ENCODE measurements at places on chromosomes 11 and 22.

- DNase-seq: no peak
These were observed 44.9 kb upstream of the DRD2 start for GRCh38 chr11:113519989-113520613.

GRCh38 chr11:121550247-121551030, 97.7 kb upstream of the SORL1-AS1 start:
- no peak for DNase-seq

GRCh38 chr22:25840891-25841290, 98.9 kb downstream of the MYO18B start:
- no peak for DNase-seq

- peak; percentile 74 for DNase-seq
These were observed 199.3 kb downstream of the PGR start for GRCh38 chr11:100930185-100930778.

GRCh38 chr11:95349345-95349942, 118.4 kb upstream of the SESN3 start:
- no peak for DNase-seq

DNA sequence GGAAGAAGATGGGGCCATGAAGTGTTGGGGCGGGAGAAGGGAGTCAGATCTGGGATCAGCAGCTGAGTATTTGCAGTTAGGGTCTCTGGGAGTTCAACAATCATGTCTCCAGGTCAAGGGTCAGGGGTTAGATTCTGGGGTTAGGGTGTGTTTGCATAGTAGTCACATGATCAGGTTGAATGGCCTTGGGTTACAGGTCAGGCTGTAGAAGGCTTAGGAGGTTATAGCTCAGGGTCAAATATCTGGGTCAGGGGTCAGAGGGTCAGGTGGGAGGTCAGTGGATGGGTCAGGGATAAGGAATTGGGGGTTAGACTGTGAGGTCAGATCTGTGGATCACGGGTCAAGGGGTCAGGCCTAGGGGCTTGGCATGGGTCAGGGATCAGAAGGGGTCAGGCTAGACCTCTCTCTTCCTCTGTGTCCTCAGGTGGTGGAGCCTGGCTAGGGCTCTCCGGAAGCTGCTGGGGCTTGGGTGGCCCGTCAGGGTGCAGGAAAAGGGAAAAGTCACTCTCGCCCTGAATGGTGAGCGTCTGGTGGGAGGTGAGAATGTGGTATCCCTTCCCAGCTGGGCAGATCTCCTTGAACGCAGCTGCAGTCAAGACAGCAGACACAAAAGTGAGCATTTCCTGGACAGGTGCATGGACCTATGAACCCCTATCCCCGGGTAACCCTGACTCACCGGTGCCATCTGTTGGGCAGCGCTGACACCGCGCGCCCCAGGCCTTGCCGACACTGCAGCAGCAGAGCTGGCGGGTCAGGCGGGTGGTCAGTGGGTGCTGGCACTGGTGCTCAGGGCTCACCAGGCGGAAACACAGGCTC, 6.4 kb downstream of the LTBP3 start:
- DNase-seq: peak; percentile 44

DNA sequence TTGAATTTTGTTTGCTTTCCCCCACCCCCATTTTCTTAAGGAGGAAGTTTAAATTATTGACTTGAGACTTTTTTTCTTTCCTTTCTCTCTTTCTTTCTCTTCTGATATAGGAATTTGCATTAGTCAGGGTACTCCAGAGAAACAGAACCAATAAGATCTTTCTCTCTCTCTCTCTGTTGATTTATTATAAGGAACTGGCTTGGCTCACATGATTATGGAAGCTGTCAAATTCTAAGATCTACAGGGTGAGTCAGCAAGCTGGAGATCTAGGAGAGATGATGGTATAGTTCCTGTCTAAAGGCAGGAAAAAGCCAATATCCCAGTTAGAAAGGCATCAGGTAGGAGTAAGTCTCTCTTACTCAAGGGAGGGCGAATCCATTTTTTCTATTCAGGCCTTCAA, 64.0 kb downstream of the CCDC81 start:
- no peak for DNase-seq

DNA sequence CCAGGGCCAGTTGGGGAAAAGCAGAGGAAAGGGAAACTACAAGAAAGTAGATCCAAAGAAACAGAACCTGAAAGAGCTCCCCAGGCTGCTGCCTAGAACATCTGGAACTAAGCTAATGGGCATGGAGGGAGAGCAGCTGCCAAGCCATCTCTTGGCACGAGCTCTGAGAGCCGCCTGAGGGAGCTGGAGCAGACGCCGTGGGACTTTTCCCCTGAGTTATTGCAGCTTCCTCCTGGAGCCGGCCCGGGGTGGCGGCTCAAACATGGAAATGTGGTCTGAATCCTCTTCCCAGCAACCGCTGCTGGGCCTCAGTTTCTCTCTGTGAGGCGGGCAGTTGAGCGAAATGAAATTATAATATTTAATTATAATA, 41.8 kb downstream of the LIF start:
- DNase-seq: no peak

GRCh38 chr22:44458044-44459020, 39.7 kb downstream of the RTL6 start:
- DNase-seq: no peak

DNA sequence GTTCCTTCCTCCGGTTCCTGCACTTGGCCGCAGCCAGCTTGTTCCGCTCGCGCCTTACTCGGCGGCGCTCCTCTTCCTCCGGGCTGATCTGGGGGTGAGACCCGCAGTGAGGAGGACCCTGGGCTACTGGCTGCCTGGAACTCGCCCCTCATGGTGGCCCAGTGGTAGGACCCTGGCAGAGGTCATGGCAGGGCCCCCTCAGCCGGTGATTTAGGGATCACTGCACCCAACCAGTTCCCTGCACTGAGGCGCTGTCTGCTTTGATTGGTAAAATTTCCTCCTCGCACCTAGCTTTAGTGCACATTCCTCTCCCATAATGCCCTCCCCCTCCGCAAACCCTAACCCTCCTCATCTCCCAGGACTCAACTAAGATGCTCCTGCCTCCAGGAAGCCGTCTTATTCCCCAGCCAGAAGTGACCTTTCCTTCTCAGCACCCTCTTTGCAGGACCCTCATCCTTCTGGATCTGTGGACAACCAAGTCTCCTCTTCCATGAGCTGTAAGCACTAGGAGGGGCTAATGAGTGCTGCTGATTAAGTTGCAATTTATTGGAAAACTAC, 3.6 kb downstream of the CCDC85B start:
- DNase-seq: no peak

GRCh38 chr22:34986523-34986922, 79.4 kb upstream of the ISX start:
- DNase-seq: no peak

GRCh38 chr11:29024386-29024785, 916.2 kb downstream of the METTL15 start:
- no peak for DNase-seq

DNA sequence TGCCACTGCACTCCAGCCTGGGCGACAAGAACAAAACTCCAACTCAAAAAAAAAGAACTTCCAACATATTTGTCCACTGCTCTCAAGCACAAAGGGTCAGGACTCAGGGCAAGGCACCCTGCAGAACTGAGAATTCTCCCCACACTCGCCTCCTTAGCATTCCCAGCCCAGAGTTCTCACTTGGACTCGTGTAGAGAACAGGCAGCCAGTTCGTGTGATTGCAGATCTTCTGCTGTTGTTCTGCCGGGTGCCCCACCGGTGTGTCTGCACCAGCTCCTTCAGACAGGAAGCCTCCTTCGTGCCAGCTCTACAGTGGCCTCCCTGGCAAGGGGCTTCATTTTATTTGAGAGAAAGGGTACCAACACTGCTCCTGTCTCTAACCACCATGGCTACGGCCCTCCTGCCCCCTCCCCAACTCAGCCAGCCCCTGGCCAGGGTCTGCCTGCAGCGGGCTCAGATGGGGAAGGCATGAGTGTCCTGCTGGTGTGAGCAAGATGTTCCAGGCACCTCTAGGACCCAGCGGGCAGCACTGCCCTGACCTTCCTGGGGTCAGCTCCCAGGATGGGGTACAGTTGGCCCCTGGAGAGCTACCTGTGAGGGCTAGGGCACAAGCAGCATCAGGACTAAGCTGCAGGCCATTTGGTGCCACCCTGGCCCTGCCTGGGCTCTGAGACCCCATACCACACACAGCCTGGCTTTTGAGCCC, 19.5 kb upstream of the SCGB1A1 start:
- DNase-seq: peak; percentile 60

DNA sequence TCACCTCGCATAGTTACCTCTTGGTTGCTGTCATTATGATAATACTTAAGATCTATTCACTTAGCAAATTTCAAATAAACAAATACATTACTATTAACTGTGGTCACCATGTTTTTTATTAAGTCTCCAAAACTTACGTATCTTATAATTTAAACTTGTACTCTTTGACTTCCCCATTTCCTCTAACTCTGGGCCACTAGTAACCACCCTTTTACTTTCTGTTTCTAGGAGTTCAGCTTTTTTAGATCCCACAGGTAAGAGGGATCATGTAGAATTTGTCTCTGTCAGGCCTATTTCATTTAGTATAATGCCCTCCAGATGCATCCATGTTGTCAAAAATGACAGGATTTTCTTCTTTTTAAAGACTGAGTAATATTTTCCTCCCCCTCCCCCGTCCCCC, 212.4 kb upstream of the C11orf87 start:
- DNase-seq: no peak

DNA sequence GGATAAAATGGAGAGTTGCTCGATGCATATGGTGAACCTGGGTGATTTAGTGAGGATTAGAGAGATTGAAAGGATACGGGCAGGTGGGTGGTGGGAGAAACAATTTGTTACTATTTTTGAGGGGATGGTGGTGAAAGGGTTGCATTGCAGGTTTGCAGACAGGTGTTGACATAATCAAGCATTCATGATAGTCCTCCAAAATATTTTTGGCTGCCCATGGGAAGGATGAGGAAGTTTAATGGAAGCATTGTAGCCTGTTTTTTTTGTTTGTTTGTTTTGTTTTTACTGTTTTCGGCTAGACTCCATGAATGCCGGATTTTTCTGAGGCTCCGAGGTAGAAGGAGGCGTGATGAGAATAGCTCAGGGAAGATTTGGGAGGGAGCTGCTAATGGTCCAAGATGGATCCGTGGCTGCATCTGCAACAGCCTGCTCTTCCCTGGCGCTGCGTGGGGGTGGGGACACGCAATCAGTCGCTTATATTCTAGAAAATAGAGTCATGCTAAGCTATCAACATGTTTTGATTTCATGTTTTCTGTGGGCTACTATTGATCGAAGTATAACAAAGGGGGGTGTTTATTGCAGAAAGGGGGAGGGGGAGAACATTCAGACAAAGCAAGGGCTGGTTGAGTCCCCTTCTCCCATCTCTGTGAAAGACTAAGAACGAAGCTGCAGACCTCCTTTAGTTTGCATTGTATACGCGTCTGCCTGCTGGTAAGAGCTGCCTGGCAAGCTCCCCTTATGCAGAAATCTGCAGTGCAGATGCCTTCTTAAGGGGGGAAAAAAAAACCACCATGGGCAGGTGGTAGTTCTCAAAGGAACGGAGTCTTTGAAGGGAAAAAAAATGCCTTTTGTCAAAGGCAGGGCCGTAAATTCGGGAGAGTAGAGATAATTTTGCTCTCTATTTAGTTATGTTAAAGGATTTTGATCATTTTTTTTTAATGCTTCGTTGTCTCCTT, 1.0 kb downstream of the RTN3 start:
- DNase-seq: peak; percentile 68

GRCh38 chr11:102807921-102808320, 10.0 kb upstream of the MMP1 start:
- DNase-seq: no peak
